ENCODE measurements at places on chromosomes 7 and 10.

DNA sequence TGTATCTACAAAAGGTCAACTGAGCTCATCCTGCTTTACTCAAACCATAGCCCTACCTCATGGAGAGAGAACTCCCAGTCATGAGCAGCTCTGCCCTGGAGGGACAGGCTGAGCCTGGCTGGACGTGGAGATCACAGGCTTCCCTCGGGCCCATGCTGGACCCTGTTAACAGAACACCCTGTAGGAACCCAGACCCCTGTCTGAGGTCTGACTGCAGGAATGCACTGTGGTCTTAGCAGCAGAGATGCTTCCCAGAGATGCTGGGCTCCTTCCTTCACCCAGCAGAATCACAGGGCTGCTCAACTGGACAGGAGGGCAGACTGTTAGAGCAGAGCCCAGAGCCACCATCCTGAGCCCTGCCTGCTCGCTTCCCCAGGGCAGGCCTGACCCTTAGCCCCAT, 814 bp downstream of the TMEM72 start:
- DNase-seq, result no peak

GRCh38 chr10:3805201-3805790, 20.3 kb upstream of the KLF6 start:
- DNase-seq, result peak; percentile 51

- DNase-seq, result peak; percentile 40
Measured at GRCh38 chr7:33040803-33041516, 21.6 kb downstream of the NT5C3A start.

DNA sequence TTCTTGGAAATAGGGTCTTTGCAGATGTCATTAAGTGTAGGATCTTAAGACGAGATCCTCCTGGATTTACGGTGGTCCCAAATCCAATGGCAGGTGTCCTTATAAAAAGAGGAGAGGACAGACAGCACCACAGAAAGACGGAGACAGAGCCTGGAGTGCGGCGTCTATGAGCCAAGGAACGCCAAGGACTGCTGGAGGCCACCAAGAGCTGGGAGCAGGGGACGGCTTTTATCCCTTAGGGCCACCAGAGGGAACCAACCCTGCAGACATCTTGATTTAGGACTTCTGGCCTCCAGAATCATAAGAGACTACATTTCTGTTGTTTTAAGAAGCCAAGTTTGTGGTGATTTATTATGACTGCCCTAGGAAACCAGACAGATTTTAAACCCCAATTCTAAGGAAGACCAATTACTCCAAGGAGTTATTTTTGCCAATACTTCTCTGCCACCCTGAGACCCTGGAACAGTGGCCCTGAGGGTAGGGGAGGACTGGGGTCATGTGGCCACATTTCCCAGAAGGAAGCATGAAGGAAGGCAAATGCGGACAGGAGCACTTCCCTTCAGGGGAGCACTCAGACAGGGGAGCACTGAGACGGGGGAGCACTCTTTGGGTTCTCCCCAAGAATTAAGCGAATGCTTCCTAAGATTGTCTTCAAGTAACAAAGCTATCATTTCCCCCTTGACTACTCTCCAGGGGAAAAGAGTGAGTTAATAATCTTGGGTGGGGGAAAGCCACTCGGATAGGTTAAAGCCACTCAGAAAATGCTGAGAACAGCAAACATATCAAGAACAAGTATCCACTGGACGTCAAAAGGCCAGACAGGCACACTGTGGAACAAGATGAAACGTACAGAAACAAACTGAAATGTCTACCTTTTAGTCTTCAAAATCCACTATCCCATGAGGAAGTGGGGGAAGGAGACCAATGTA, 67.5 kb downstream of the CHST15 start:
- DNase-seq, result no peak

GRCh38 chr7:73999664-74000435, 28.1 kb upstream of the ELN start:
- DNase-seq, result no peak

DNA sequence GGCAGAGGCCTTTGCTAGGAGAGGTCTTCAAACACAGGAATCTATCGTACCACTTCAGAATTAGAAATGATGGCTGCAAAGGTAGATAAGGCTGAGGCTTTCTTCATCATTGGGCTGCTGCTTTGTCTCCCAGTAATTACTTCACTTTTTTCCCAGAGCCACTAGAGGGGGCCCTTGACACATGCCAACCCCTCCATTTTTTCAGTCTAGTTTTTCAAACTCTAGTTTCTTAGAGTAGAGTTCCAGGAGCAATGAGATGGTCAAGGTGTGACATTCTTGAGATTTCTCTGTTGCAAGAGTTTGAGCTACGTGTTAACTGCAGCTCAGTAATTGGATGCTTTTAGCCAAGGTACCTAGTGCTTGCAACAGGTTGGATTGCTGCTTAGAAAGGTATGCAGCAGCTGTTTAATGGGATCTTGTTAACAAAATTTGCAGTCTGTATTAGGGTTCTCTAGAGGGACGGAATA, 33.8 kb upstream of the RBM20 start:
- peak; percentile 10 for DNase-seq

DNA sequence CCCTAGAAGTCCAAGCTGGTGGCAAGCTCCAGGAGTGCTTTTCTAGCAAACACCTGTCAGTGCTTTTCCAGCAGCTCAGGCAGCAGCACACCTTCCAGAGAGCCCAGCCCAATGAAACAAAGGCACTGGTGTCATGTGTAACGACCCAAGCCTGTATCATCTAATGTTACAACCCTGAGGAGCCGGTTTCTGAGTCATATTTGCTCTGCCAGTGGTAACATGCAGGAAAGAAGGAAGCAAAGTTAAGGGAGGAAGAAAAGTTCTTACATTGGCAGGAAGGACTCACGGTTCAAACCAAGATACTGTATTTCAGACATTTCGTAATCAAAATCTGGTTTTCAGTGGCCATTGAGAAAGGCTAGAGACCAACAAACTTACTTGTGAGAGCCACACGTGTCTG, at the start of gene ANKRD22:
ANKRD22 (minus strand) TSS at position 139 of the 400 bp plus-strand sequence. CDS start 237 bp downstream, outside the sequence.
- DNase-seq, result no peak

- no peak for DNase-seq
Measured at GRCh38 chr7:22173685-22174573, 183.0 kb downstream of the RAPGEF5 start.

- no peak for DNase-seq
Measured at GRCh38 chr10:48764486-48764885, 79.8 kb downstream of the WDFY4 start.

- DNase-seq, result no peak
Measured at GRCh38 chr7:22784346-22784745, 38.3 kb downstream of the TOMM7 start.

All from effector memory CD4-positive, alpha-beta T cell (primary cell).